ENCODE measurements at places on chromosomes 4 and X. TPM values are rescaled to one million over a fixed set of nuclear protein-coding genes. Genes with fewer than 3 reads are reported as not detected.
A peak's percentile ranks its signal among the peaks of the same experiment; 100 is the strongest.

DNA sequence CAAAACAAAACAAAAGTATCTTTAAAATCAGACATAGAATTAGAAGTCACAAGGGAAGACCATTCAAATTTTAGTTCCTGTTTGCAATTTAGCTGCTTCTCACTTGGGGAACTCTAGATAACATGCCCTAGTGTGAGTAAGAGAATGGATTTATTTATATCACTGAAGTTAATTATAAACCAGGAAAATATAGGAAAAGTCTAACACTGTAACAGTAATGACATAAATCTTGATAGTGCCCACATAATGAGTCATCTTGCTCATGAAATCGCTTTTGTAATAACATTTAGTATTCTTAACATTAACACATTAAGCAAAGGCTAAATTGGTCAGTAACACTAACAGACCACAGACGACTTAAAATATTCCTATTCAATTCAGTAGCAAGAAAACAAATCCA is 710.7 kb downstream of the STPG2 start:
- H3K36me3 ChIP-seq, result no peaks in the 10 kb centered on the region
- no peak overlapping the region for H3K27ac ChIP-seq
- no peak for DNase-seq
- no peak overlapping the region for H3K4me3 ChIP-seq
- H3K27me3 ChIP-seq, result no peaks in the 10 kb centered on the region

DNA sequence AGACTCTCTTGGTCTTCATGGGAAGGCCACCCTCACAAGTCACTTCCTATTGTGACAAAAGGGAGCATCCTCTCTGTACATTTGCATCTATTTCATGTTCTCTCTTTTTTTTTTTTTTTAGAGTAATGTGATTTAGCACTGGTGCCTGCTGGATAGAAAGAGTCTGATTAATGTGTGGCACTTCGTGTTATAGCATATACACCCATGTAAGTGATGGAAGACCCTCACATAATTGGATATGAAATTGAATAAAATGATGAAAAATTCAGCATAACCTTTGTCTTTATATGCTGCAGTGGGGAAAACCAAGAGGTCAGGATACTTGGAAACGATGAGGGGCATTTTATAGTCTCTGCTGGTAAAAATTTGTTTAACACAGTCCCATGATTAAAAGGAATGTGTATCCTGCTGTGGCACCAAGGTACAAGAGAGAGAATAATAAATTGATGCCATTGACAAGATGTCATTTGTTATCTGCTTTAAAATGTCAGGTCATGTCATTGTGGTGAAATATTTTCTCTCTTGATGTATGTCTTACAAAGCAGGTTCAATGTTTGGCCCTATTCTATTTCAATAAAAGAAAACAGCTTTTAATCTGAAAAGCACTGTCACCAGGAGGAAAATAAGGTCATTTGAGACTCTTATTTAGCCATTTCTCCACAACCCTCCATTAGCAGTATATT is 1115.4 kb downstream of the STPG2 start:
- H3K4me1 ChIP-seq, result no peaks in the 10 kb centered on the region
- H3K4me3 ChIP-seq, result no peak overlapping the region

DNA sequence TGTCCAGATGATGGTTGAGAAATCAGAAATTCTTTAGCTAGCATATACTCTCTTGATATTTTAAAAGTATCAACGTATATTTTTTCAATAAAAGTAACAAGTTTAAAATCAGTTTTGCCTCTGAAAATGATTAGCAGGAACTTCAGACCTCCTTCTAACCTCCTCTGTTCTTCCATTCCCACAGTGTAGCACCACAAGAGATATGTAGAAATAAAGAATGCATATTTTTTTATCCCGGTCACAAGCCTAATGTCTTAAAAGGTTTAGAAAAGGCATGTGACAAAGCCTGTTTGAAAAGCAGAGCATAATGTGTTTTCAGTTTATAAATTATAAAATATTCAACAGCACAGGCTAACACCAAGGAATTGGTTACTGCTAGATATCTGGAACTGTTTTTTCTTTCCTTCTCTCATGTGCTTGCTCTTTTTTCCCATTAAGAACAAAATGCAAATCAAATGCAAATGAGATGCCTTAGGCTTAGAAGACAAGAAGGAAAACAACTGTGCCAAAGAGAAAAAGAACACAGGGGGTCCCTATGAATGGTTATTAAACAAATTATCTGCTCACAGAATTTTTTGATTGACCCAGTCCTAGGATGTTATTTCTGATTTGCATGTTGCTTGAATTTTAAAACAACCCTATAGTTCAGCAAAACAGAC is 351.7 kb upstream of the FAM241A start:
- peak overlapping the region; percentile 10 for H3K27ac ChIP-seq
- no peaks in the 10 kb centered on the region for H3K36me3 ChIP-seq
- H3K27me3 ChIP-seq, result no peaks in the 10 kb centered on the region

- no peak overlapping the region for H3K4me3 ChIP-seq
- no peak overlapping the region for H3K27ac ChIP-seq
- no peaks in the 10 kb centered on the region for H3K36me3 ChIP-seq
- DNase-seq, result no peak
- no peaks in the 10 kb centered on the region for H3K4me1 ChIP-seq
- no peaks in the 10 kb centered on the region for H3K27me3 ChIP-seq
These were observed 576.0 kb upstream of the PABPC4L start for GRCh38 chr4:134777606-134778005.

DNA sequence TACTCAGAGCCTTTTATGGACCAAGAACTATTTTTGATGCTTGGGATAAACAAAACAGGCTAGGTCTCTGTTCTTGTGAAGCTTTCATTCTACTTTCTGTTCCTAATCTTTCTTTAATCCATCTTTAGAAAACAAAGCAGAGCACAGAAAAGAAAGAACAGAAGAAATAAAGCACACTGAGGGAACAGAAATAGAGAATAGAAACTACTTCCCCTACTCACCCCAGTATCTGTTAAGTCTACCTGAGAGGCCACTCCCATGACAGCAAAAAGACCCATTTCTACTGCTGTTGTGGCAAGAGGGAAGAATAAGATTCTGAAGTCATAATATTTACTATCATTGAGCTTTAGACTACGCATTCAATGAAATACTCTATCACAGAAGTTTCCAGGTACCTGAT is 9.2 kb downstream of the RFC1 start:
- H3K27me3 ChIP-seq, result no peaks in the 10 kb centered on the region
- DNase-seq, result no peak
- H3K4me3 ChIP-seq, result no peak overlapping the region
- H3K27ac ChIP-seq, result no peak overlapping the region
- H3K36me3 ChIP-seq, result peaks cover 2% of the 10 kb centered on the region

DNA sequence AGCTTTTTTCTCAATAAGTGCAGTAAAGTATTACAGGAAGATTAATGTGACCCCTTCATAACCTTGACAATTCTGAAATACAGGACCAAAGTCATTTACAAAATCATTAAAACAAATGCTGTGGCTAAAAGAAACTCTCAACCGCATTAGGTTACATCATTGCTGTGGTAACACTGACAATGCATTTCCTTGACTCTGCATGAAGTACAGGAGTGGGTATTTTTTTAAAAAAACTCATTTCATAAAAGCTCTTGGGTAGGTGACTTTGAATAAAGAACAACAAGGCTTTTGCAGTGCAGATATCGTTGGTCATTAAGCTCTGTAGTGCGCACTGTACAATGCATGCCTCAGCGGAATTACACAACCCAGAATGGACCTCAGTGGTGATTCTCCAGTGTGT is 23.4 kb upstream of the XK start:
- H3K36me3 ChIP-seq, result no peaks in the 10 kb centered on the region
- H3K27ac ChIP-seq, result no peak overlapping the region
- no peak for DNase-seq
- H3K4me1 ChIP-seq, result no peaks in the 10 kb centered on the region
- H3K27me3 ChIP-seq, result no peaks in the 10 kb centered on the region

- H3K36me3 ChIP-seq, result no peaks in the 10 kb centered on the region
- H3K27me3 ChIP-seq, result no peaks in the 10 kb centered on the region
- no peak for DNase-seq
- no peak overlapping the region for H3K27ac ChIP-seq
- H3K4me1 ChIP-seq, result peaks cover 19% of the 10 kb centered on the region
These were observed 15.3 kb downstream of the RNF4 start for GRCh38 chr4:2484185-2484584.

GRCh38 chr4:127174616-127175015 is 458.1 kb upstream of the INTU start:
- H3K27ac ChIP-seq, result no peak overlapping the region
- DNase-seq, result no peak
- no peaks in the 10 kb centered on the region for H3K27me3 ChIP-seq
- H3K4me1 ChIP-seq, result no peaks in the 10 kb centered on the region

GRCh38 chr4:53991821-53992220 is 72.6 kb downstream of the CHIC2 start:
- H3K4me3 ChIP-seq, result no peak overlapping the region
- no peak overlapping the region for H3K27ac ChIP-seq
- no peaks in the 10 kb centered on the region for H3K36me3 ChIP-seq
- H3K4me1 ChIP-seq, result no peaks in the 10 kb centered on the region
- H3K27me3 ChIP-seq, result no peaks in the 10 kb centered on the region

Gene ARX
- total RNA-seq, result not detected

Gene NMU
- total RNA-seq, result 5.7 TPM

Gene TRIM61
- 3.0 TPM for total RNA-seq

Gene PROM1
- total RNA-seq, result 48.6 TPM

Gene FAAH2
- 5.7 TPM for total RNA-seq

Gene SSX1
- not detected for total RNA-seq

Data from spinal cord (tissue), 10 donors.